LHCN-M2 (cell line): ENCODE measurements at places on chromosomes 13 and 19.

- DNase-seq = no peak
Observed at GRCh38 chr13:29681864-29682263, 86.4 kb upstream of the SLC7A1 start.

DNA sequence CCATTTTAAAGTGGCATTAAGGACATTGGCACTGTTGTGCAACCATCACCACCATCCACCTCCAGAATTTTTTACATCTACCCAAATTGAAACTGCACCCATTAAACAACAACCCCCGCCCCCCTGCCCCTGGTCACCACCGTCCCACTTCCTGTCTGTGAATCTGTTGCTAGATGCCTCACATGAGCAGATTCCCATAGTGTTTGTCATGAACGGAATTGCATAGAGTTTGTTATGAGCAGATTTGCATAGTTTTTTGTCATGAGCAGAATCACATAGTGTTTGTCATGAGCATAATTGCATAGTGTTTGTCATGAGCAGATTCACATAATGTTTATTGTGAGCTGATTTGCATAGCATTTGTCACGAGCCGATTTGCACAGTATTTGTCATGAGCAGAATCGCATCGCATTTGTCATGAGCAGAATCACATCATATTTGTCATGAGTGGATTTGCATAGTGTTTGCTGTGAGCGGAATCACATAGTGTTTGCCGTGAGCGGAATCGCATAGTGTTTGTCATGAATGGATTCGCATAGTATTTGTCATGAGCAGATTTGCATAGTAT is 54.0 kb upstream of the GTF3A start:
- no peak for DNase-seq

GRCh38 chr13:112809332-112810315 is 119.8 kb downstream of the ATP11A start:
- DNase-seq = no peak

DNA sequence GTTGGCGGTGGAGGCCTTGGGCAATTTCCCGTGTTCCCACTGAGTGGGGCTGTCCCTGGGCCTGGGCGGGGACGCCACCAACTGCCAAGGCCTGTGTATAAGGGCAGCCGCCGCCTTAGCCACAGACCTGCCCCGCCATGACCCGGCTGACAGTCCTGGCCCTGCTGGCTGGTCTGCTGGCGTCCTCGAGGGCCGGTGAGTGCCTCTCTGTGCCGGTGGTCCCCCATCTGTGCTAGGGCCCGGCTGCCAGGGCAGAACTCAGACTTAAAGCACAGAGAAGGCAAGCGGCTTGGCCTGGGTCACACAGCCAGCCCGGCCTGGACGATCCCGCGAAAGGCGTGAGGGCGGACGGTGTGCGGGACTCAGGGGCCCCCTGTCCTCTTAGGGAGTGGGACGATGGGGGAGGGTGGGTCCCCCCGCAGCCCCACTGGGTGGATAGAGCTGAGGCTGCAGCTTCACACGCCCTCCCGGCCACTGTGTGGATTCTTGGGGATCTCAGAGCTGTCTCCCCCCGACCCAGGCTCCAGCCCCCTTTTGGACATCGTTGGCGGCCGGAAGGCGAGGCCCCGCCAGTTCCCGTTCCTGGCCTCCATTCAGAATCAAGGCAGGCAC is at the start of gene AZU1:
Gene AZU1, plus strand, starts transcription at position 128 of the 612 bp plus-strand sequence. Its CDS starts 10 bp downstream, at position 138.
- no peak for DNase-seq

DNA sequence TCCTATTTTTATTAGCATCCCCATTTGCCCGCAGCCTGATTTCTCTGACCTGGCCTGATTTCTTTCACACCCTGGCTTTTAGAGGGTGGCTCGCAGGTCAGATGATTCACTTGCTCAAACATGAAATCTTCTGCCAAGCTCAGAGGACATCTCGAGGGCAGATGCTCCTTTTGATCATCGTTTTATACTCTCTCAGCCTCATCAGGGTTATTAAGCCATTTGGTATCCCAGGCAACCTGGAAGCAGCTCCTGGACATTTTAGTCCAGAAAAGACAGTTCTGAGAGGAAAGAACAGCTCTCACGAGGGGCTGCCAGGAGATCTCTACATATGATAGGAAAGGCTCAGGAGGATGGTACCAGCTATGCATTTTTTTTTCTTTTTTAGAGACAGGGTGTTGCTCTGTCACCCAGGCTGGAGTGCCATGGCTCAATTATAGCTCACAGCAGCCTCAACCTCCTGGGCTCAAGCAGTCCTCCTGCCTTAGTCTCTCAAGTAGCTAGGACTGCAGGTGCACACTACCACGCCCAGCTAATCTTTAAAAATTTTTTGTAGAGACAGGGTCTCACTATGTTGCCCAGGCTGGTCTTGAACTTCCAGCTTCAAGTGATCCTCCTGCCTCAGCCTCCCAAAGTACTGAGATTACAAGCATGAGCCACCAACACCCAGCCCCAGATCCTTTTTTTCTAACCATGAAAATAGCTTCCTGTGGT is 165.4 kb downstream of the KATNAL1 start:
- DNase-seq = no peak

GRCh38 chr13:98451676-98452470 is 125.0 kb downstream of the STK24 start:
- peak; percentile 61 for DNase-seq

GRCh38 chr13:44652962-44653660 is 77.0 kb upstream of the TSC22D1 start:
- DNase-seq = peak; percentile 13

DNA sequence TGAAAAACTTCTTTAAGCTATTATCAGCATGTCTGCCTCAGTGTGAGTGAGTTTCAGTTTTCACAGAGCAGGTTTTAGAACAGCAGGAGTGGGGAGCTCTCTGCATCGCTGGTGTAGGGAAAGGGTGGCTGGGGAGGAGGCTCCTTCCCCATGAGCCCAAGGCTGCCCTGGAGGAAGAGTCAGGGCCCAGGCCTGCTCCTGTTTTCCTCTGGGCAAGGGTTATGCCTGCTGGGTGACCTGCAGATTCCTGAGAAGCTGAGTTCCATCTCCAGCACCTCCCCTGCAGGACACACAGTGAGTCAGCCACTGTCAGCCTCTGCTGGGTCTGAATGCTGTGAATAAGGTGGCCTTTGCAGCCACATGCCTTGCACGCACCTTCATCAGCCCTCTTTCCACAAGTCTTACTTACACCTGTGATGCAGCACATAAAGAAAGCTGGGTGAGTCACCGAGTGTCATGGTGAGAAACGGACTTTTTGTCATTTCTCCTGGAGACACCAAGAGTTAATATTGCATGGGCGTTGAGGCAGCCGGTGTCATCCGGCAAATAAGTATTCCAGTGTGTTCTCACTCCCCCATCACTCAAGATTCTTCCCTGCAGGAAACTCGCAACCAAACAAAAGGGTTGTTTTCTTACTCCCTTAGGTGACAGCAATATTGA is 186.4 kb upstream of the KL start:
- peak; percentile 26 for DNase-seq

DNA sequence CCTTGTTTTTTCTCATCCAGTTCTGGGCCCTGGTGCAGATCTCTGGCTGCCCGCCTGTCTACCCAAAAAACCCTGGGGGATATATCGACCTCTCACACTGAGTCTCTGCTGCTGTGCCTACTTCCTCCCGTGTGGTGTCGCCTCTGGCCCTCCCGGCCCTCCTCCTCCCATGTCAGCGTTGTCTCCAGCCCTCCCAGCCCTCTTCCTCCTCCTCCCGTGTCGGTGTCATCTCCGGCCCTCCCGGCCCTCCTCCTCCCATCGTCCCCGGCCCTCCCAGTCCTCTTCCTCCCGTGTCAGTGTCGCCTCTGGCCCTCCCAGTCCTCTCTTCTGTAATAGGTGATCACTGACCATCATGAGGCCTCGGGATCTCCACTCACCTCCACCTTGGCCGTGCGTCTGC is 81.8 kb downstream of the GPR12 start:
- no peak for DNase-seq

GRCh38 chr19:51064534-51065220 is at the start of gene KLK13:
Gene KLK13 (minus strand): TSS chr19:51065092. CDS start chr19:51065067, 25 bp downstream.
- DNase-seq = no peak

- DNase-seq = no peak
Observed at GRCh38 chr13:42221121-42221765, 50.7 kb upstream of the AKAP11 start.

DNA sequence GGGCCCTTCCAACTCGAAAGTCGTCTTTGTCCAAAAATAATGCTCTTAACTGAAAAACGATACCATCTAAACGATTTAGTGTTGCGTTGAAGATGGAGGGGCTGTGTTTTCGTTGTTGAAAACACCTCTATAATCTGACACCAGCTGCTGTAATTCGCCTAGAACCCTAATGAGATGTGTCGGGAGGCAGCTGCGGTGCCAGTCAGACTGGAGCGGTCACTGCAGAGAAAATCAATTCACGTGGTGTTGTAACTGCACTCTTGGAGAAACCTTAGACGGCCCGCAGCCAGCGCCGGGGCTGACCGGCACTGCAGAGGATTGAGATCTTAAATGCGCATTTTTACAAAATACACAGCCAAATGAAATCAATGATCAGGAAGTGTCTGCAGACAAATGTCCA is 339.1 kb downstream of the ZNF536 start:
- DNase-seq = no peak

- no peak for DNase-seq
Observed at GRCh38 chr19:11240008-11240444, 607 bp downstream of the ANGPTL8 start.

DNA sequence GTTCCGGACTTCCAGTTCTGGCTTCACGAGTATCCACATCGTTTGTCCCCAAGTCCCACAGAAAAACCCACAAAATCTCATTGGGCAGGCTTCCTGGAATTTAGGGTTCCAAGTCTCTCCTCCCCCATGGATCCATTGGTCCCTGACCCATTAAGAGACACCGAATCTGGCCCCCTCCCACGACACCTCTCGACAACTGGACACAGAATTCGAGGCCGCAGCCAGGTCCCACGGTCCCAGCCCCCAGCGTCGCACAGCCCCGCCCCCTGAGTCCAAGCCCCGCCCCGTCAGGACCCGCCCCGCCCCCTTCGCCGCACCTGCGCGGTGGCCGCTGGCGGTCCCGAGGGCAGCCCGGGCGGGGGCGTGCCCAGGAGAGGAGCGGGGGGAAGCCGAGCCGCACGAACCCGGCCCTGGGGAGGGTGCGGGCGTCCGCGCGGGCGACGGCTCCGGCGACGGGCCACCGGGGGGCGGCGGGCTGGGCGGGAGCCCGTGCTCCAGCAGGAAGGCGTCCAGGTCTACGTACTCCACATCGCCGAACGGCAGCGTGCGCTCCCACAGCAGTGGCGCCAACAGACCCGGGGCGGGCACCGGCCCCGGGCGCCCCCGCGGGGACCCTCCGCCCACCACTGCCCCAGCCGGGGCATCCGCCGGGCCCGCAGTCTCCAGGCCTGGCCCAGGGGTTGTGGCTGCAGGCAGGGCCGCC is 1.8 kb downstream of the DBP start:
- DNase-seq = no peak

GRCh38 chr13:39952249-39953233 is 297.1 kb downstream of the COG6 start:
- DNase-seq = peak; percentile 54

GRCh38 chr13:19862481-19863313 is 752 bp downstream of the ZMYM5 start:
- DNase-seq = peak; percentile 31

GRCh38 chr13:95250961-95251360 is 50.3 kb downstream of the ABCC4 start:
- DNase-seq = no peak

- peak; percentile 31 for DNase-seq
Observed at GRCh38 chr19:1163934-1164683, 10.0 kb downstream of the SBNO2 start.

DNA sequence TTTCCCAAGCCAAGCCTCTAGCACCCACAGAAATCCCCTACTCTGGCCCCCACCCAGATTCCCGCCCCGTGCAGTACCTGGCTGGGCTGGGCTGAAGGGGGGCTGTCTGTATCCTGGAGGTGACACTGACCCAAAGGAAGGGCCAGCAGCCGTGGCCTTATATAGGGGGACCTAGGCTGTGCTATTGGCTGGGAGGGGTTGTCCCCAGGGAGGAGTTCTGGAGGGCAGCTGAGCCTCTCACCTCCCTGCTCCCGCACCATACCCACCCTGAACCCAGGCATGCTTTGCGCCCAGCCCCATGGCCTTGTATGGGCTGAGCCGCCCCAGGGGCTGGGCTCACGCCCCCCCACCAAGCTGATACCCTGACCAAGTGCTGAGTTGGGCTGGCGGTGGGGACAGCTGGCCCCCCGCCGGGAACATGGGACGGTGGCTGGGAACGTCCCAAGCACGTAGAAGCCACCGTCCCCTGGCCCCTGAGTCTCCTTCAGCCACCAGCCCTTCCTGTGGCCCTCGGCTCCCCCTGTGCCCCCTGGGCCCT is at the start of gene CKM:
Gene CKM, minus strand, starts transcription at position 132 of the 538 bp plus-strand sequence. CDS start 3,162 bp downstream, outside the sequence.
- no peak for DNase-seq

DNA sequence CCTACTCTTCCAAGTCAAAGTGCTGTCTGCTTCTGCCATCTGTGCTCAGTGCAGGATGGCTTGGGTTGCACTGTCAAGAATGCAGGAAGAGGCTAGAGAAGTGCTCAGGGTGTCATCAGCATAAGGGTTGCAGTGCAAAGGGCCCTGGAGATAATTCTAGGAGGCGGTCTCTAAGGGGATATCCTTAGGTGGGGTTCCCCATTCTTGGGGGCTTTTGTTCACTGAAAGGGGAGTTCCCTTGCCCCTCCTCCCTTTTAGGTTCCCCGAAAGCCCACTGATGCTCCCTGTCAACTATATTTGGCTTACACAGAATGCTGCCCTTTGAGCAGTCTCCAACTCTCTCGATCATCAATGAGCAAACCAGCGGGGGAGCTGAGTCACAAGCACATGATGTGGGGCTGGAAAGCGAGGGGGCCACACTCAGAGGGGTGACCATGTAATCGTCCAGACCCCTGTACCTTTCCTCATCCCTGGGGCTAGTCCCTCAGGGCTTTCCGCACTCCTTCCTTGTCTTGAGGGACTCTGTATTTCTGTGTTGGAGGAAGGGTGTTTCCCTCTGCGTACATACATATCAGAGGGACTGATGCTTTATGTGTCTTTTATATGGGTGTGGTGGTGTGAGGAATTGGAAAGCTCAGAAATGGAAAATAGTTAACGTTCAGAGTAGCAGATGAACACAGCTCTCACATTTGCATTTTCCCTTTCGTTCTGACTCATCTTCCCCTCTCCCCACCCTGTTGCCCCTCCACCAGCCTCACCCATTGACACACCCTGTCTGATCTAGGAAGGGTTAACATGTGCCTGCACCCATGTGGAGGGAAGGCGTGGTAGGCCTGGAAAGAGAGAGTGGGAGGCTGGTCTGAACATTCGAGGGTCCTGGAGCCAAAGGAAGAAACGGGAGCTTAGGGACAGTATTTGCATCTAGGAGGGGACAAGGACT is 6.7 kb downstream of the ZBTB32 start:
- no peak for DNase-seq

DNA sequence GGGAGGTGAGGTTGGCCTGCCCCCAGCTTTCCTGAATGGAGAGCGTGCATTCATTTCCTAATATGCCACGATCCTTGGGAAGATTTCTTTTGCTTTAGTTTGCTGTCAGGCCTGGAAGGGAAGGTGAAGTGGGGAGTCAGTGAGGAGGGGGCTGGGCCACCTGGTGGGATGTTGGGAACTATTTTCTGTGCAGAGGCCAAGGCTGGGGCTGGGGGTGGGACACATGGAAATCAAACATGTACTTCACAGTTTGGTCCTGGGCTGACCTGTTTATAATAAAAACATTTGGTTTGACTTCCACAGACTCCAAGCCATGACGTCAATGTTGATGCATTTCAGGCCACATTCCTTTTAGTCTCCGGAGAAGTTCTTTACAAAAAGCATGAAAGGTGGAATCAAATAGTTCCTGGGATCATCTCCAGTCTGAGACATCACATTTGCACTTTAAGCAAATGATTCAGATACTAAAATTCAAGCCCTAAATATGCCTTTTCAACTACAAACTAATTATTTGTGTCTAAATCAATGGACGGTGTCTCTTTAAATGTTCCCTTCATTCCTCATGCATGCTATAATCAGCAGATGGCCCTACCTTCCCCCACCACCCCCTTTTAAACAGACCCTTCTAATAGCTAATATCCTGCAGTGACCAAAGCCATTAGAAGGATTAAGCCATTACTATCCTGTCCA is 41.5 kb upstream of the MEDAG start:
- peak; percentile 71 for DNase-seq
